ENCODE measurements at places on chromosomes 7 and 10.

DNA sequence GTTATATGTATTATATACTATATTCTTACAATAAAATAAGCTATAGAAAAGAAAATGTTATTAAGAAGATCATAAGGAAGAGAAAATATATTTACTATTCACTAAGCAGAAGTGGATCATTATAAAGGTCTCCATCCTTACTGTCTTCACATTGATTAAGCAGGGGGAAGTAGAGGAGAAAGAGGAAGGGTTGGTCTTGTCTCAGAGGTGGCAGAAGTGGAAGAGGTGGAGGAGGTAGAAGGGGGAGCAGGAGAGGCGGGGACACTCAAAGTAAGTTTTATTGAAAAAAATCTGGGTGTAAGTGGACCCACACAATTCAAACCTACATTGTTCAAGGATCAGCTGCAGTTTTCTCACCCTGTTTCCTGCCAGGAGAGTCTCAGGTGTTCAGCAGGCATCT lies 28.9 kb upstream of the ERCC6 start:
- no peak for DNase-seq

DNA sequence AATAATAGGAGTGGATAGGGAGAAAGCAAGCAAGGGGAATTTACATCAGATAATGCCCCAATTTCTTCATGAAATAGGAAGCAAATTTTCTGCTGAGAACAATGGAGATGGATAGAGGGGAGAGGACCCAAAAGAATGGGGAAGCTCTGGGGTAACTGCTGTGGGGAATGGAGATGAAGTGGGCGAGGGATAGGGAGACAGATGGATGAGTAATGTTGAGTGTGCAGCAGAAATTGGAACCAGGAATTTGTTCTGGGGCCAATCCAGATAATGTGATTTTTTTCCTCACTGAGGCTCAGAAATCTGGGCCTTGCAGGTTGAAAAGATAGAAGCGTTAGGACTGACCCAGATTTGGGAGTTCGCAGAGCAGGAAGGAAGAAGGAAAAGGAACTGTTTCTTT lies 24.5 kb upstream of the MRC1 start:
- no peak for DNase-seq

GRCh38 chr10:124476043-124476725 lies 14.6 kb downstream of the LHPP start:
- no peak for DNase-seq

DNA sequence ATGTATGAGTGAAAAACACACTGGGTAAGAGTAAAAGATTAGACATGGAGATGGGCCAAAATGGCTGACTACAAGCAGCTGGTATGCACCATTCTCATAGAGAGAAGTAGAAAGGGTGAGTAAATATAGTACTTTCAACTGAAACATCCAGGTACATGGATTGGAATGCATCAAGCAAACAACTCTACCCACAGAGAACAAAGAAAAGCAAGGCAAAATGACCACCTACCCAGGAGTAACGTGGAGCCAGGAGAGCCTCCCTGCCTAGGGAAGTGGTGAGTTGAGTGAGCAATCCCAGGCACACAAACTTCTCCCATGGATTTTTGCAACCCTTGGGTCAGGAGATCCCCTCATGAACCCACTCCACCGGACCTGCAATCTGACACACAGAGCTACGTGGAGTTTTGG lies 212.8 kb downstream of the PTN start:
- no peak for DNase-seq

GRCh38 chr10:1180836-1181235 lies 124.7 kb downstream of the WDR37 start:
- no peak for DNase-seq

DNA sequence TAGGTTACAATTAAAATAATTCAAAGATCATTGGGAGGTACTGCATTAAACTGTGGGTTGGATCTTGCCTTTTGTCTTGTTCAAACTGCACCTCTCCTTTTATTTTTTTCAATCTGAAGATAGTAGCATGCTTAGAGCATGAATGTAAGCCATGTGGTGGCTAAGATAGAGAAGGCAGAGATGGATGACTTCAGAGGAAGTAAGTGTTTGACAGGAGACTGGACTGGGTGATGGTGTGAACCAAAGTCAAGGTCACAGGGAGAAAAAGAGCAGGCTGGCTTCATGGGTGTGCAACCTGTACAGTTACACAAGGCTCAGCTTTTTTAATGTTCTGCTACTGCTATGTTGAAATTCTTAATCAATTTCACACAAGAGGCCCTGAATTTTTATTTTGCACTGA lies 85.6 kb downstream of the ZEB1 start:
- no peak for DNase-seq

- DNase-seq: no peak
Measured at GRCh38 chr7:108266035-108266434, 135.9 kb upstream of the LAMB4 start.

DNA sequence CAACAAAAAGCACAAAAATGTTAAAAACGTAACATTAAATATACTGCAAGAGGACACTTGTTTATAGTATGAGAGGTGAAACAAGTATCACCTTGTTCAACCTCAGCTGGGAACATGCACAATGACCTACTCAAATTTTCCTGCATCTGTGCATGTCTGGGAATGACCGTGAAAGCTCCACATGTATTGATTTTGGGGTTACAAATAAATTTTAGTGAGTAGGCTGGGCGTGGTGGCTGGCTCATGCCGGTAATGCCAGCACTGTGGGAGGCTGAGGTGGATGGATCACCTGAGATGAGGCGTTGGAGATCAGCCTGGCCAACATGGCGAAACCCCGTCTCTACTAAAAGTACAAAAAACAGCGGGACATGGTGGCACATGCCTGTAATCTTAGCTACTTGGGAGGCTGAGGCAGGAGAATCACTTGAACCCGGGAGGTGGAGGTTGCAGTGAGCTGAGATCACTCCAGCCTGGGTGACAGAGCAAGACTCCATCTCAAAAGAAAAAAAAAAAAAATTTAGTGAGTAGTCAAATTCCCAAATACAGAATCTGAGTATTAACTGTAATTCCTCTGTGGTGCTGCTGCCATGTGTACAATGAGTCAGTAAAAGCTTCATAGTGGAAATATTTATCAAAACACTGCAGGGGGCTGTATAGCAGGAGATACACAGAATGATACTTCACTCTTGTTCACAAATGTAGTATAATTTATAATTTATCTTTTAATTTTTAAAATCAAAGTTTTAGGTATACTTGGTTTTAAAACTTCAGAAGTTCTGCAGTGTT lies 41.1 kb downstream of the SUGCT start:
- no peak for DNase-seq

- no peak for DNase-seq
Measured at GRCh38 chr10:110005719-110006118, 2.1 kb upstream of the ADD3 start.

GRCh38 chr7:155870334-155871180 lies 58.3 kb upstream of the SHH start:
- DNase-seq: no peak

Measured in ascending aorta (tissue), 2 donors.